Activated gamma-delta T cell treated with anti-CD3 and anti-CD28 coated beads, Interleukin-2, amount 50 U/mL, for 16 hours (primary cell): ENCODE measurements at places on chromosomes 7 and 10.

- no peak for DNase-seq
These were observed 165.5 kb downstream of the LRRN3 start for GRCh38 chr7:111256391-111256790.

GRCh38 chr7:82036146-82036886 is 266.5 kb upstream of the HGF start:
- no peak for DNase-seq

DNA sequence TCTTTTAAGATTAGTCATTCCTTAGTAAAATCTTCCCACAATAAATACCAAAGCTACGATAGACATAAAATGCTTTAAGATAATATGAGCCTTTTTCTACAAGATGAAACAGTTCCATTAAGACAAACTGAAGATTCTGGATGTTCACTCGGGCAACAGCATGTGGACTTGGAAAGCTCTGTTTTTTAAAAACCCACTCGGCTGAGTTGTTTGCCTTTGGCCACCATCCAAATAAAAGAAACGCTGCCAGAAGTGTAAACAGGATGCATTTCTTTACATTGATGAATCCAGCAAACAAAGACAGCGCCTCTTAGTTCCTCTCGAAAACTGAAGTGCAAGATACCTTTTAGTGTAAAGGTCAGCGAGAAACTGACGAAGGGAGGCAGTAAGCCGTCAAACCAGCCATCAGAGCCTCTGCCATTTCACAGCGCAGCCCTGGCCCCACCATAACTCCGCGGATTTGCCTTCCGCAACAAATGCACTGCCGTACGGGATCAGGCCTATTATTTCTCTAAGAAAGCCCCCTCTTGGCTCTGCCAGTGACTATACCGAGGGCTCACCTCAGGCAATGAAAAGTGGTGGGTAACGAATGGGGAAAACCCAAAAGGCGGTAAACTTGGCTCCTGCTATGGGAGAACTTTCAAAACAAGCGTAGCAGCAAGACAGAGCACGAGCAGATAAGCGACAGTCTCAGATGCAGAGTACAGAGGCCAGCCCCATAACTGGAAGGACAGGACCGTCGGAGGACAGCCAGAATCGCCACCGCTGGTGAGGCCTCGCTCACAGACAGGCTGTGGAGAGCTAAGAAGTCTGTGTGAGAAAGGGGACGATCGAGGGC is 41.4 kb downstream of the GNA12 start:
- no peak for DNase-seq

DNA sequence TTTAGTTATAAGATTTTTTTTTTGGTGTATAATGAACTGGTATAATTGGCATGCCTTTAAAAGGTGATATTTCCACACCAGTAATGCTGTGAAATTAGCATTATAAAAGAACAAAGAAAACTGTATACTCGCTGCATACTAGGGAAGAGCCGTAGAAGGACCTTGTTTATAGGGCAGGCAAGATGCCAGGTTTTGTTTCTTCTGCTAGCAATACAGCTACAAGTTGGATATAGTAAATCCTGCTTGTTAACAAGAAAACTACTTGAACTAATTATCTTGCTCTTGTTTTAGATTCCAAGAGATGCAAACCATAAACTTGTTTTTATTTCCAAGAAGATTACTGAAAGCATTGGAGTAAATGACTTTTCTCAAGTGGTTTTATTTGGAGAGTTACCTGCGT is 1.9 kb downstream of the DNAH11 start:
- DNase-seq: no peak

DNA sequence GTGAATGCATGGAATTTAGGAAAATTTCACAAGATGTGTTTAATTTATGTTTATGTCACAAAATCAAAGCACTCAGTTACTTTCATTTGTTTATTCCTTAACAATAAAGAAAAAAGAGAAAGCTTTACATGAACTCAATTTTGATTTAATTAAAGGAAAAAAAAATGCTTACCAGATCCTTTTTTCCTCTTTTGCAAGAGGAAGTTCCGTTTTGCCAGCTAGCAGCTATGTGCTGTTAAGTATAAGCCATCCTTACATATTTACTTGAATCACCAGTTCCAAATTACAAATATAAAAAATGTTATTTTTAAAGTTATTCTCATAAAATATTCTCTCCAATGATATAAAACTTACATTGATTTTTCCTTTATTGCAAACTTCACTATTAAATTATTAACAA is 12.7 kb downstream of the MRC1 start:
- DNase-seq: no peak

GRCh38 chr7:14739168-14739840 is 163.2 kb downstream of the DGKB start:
- no peak for DNase-seq

GRCh38 chr7:150502519-150502918 is 12.2 kb upstream of the GIMAP7 start:
- DNase-seq: no peak

GRCh38 chr10:114453576-114453975 is 49.3 kb upstream of the AFAP1L2 start:
- no peak for DNase-seq

GRCh38 chr7:101542527-101543241 is 86.4 kb downstream of the MYL10 start:
- DNase-seq: peak; percentile 70

- DNase-seq: no peak
These were observed 137.1 kb upstream of the FAM13C start for GRCh38 chr10:59499460-59499859.

- DNase-seq: no peak
These were observed 53.5 kb upstream of the AGBL3 start for GRCh38 chr7:134932707-134933370.

GRCh38 chr7:75575488-75576121 is 83.5 kb downstream of the SPDYE5 start:
- no peak for DNase-seq

DNA sequence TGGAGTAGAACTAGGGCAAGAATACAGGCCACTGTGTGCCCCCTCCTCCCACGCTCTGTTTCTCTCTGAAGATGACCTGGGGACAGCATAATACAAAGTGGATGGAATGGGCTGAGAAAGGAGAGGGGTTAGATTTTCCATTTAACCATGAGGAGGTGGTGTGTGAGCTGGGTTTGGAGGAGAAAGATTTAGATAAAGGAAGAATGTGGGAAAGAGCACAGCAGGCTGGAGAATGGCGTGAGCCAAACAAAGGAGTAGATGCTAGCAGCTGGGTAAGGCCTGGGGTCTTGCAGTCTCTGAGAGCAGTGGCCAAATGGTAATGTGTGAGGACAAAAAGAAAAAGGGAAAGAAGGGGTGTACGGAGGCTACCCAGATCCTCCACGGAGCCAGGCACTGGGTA is 8.6 kb downstream of the PNLIPRP2 start:
- DNase-seq: no peak

DNA sequence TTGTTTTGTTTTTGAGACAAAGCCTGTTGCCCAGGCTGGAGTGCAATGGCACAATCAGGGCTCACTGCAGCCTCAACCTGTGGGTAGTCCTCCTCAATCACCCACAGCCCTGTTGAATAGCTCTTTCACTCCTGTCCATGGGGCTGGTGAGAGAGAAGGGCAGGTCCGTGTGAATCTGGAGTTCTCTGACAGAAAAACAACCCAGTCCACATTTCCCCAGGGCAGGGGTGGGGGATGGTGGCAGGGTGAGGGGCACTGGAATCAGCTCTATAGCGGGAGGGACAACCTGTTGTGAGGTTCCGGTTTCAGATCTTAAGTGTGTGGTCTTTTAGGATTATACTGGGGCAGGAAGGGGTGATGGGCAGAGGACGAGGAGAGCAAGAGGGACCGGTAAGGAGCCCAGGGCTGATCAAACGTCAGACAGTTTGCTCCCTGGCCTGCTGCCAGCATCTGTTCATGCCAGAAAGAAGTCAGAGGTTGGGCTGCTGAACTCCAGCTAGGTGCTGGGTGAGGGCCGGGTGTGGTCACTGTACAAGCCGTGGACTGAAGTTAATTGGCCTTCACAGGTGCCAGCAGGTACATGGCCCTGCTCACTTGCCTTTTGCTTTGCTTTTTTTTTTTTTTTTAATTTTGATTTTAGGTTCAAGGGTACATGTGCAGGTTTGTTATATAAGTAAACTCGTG is 33.2 kb upstream of the MKRN1 start:
- no peak for DNase-seq

DNA sequence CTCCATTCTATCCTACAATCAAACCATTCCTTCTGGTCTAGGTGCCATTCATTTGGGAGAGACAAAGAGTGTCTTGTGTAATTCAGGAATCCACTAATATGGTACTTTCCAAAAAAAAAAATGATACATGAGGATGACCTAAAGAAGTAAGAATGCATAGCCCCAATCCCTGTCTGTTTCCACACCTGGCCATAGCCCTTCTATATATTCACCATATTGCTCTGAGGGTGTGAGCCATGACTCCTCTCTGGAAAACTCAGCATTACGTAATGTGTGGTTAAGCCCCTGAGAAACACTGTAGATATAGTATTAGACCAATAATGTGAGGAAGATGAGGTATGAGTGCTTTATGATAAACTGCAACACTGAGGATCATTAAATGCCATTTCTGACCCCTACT is 592.7 kb downstream of the INHBA start:
- no peak for DNase-seq

- DNase-seq: no peak
These were observed 49.3 kb downstream of the C10orf120 start for GRCh38 chr10:122650331-122650730.

- no peak for DNase-seq
These were observed 48.2 kb upstream of the LAMB4 start for GRCh38 chr7:108178398-108178797.

GRCh38 chr10:132848951-132849545 is 63.1 kb upstream of the NKX6-2 start:
- no peak for DNase-seq

DNA sequence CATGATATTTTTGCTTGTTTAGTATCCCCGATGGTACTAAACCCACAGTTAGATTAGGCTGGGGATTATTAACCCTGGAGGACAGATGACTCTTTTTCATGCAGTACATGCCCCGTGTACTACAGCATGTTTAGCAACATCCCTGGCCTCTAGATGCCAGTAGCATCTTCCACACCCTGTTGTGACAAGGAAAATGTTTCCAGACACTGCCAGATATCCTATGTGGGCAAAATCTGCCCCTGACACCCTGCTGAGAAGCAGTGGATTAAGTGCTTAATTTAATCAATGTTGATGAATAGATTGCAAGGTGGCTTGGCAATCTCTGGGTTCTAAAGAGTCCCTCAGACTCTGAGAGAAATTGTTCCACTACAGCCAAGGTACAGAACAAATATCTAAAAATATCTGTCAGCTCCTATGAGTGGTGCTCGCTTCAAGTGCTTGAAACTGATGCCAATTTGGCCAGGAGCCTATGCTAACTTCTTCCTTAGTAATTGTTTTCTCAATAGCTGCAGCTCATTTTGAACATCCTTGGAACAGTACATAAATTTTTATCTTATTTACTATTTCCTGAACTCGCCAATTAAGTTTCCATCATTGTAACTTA is 247.0 kb downstream of the SORCS1 start:
- no peak for DNase-seq
